MG63 (cell line): ENCODE measurements at places on chromosomes 1 and 21.
A peak's percentile ranks its signal among the peaks of the same experiment; 100 is the strongest.

- DNase-seq = peak; percentile 6
These were observed 1.8 kb upstream of the LIN9 start for GRCh38 chr1:226310637-226311195.

DNA sequence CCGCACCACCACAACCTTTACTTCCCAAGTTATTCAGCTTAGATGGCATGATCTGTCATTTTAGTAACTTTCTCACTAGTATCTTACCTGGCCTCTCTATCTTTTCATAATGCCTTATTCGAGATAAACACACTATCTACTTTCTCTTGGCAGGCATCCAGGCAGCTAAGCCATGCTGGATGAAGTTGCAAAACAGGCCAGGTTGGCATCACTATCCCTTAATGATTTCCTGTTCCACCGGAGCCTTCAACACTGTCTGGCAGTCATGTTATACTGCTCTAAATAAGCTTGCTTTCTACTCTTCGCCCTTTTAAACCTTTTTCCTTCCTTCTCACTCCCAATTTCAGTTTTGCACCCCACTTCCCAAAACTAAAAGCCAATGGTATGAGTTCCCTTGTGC, 12.0 kb upstream of the KCNH1 start:
- DNase-seq = no peak

DNA sequence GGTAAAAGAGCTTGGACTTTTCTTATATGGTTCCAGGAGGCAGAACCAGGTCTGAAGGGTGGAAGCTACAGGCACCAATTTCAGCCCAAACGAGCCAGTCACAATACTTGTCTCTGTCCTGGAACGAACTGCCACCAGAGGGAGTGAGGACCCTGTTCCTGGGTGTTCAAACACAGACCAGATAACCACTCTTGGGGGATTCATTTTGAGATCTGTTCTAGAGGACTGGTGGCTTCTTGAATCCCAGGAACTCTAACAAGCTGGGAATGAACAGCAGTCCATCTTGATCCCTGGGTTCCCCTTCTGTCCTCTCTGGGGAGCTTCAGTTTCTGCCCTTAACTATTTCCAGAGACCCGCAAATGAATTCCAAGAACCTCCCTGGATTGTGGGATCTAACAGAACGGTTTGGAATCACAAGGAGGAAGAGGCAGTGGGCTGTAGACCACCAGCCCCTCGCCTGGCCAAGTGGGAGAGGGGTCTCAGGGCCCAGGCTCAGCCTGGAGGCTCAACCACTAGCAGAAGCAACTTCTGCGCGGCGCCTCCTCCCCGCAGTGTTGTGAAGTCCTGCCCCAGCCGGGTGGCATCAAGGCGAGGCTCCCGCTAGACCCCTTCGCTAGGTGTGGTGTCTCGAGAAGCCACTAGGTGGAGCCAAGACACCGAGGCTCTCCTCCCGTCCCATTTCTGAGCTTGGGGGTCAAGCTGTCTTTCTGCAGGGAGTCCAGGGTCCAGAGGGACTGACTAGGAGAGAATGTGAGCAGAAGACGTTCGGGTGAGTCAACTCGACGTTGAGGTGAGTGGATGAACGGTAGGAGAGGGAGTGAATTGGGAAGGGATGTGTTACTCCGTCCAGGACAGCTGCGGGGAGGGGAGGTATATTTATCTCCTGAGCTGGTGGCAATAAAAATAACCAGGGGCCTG, 12.1 kb upstream of the NES start:
- peak; percentile 82 for DNase-seq

DNA sequence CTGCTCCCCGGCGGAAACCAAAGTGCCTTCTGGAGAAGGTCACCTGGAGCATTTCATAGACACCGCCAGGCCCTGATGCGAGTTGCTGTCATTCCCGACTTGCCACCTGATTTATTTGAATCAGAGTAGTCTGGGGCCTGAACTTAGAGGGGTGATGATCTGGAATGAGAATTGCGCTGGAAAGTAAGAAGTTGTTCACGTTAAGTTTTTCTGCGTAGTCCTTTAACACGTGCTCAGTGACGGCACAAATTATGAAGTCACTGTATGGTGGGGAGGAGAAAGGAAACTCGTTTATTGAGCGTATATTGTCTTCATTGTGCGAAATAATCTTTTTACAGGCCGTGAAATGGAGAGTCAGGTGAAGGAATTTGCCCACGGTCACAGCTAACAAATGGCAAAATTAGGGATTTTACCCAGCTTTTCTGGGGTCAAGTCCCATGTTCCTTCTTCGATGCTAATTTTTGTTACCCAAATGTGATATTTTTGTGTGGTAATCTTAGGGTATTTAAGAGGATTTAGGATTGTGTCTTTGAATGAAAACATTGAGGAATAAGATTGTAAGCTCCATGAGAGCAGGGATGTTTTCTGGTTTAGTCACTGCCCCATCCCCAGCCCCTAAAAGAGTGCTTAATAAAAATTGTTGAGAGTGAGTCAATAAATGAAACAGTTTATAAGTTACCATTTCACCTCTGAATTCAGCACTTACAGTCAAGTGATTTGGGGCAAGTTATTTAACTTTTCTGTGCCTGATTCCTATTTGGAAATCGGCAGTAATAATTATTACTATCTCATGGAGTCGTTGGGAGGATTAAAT, 46.4 kb upstream of the NBL1 start:
- DNase-seq = no peak

DNA sequence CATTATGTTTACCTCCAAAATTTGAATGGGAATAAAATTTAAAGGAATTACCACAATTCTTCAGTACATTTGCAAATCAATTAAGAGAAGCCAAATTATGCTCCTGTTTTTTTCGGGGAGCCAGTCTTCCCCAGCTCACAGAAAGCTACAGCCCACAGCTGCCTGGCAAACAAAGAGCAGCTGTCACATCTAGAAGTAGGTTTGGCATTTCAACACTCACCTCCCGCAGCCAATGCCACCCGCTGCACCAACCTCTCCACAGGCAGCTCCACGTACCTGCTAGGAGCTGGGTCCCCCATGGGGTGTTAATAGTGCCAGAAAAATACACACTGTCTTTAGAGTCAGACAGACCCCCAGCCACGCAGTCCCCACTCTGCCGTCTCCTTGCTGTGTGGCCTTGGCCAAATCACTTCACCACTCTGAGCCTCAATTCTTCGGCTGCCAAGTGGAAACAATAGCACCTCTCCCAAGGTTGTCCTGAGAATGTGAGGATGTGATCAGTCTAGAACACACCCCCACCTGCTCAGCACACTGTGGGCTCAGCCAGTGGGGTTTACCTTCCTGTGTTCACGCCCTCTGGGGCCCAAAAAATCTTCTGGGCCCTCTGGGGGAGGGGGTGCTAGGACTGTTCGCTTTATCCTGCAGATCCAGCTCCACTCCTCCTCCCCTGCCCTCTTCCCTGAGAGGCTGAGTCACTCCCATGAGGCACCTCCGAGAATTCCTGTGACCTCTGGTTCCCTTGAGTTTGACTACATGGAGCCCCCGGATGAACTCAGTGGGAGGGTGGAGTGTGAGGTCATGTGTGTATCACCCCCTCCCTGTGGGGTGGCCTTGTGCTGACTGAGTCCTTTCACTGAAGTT, 204.3 kb upstream of the GRIK3 start:
- peak; percentile 23 for DNase-seq

DNA sequence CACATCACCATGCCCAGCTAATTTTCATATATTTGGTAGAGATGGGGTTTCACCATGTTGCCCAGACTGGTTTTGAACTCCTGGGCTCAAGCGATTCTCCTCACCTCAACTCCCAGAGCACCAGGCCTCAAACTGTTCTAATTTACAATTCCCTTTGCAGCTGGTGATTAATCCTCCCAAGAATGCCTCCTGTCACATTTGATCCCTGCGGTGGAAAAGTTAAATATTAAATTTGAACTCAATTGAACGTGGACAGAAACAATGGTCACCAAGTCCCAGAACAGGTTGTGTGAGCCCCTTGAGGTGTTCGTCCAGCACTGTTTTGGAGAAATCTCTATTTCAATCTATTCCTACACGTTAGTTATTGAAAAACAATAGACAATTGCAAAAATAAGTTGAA, 2.0 kb upstream of the ANKRD35 start:
- no peak for DNase-seq

GRCh38 chr1:168913711-168914463, 184.9 kb upstream of the DPT start:
- DNase-seq = no peak

GRCh38 chr1:216075339-216075738, 347.9 kb downstream of the USH2A start:
- peak; percentile 25 for DNase-seq

GRCh38 chr21:33075596-33076195, 5.8 kb downstream of the OLIG1 start:
- DNase-seq = no peak

- DNase-seq = no peak
These were observed 53.5 kb upstream of the FOXD3 start for GRCh38 chr1:63268876-63269275.
